ENCODE measurements at places on chromosomes 3 and 15. TPM values are rescaled to one million over a fixed set of nuclear protein-coding genes. Genes with fewer than 3 reads are reported as not detected.

- no peak for DNase-seq
Observed at GRCh38 chr3:160129459-160130061, 95.7 kb upstream of the C3orf80 start.

- DNase-seq, result no peak
Observed at GRCh38 chr3:187198490-187198889, 1.2 kb downstream of the RTP1 start.

DNA sequence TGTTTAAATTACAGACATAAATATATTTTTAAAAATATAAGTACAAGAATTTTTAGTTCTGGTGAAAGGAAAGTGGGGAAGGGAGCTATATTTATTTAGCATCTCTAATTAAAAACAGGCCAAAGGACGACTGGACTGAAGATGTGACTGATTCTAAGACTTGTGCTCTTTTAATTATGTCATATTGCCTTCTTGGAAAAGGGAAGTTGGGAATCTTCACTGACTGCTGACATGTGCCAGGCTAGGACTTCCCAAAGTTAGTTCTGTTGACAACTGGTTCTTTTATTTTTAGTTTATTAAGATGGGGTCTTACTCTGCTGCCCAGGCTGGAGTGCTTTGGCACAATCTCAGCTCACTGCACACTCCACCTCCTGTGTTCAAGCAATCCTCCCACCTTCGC is 13.5 kb downstream of the CNOT10 start:
- DNase-seq, result no peak

The LAMB2 gene
- polyA plus RNA-seq, result 332 TPM

The SH3BP5 gene
- polyA plus RNA-seq, result 22.2 TPM

Measured in muscle of arm (tissue), 14 donors.